ENCODE measurements at places on chromosomes 1 and 21.

GRCh38 chr21:17752171-17752570 is 67.0 kb downstream of the C21orf91 start:
- no peak for DNase-seq

DNA sequence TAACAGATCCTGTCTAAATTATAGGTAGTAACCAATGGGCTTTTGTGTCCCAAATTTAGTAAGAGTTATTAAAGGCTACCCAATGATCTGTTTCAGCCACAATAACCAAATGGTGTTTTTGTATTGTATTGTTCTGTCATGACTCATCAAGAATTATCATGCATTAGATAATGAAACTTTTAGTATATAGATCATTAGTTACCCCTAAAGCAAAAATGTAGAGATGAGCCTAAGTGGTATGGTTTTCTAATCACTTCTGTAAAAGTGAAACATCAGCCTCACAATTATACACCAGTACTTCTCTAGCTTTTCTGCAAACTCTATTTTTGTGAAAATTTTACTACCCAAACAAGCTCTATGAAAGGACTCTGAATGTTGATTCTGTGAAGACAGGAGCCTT is 71.4 kb downstream of the LRRC7 start:
- DNase-seq = no peak

- no peak for DNase-seq
Measured at GRCh38 chr1:17141441-17142197, 22.4 kb upstream of the PADI2 start.

DNA sequence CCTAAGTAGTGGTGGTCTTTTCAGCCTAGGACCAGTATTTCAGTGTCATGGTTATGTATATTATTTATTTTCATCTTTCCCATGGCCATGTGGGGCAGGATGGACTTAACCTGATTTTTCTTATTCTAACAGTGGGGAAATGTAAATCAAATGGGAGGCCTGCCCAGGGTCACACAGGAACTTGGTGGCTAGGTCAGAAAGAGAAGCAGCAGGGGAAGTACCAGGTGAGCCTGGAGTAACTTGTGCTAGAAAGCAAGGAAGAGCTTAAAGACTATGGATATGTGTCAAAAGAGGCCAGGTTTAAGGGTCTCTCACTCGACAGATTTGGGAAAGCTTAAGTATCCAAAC is 936 bp downstream of the ZFP69B start:
- DNase-seq = no peak

DNA sequence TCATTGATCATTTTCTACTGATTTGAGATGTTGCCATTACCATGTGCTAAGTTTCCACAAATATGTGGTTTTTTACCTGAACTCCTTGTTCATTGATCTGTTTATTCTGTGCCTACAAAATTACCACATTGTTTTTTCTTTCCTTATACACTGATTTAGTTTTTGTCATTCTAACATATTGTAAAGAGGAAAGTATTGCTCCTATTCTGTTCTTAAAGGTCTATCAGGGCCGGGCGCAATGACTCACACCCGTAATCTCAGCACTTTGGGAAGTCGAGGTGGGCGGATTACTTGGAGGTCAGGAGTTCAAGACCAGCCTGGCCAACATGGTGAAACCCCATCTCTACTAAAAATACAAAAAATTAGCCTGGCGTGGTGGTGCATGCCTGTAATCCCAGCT is 75.1 kb downstream of the CAMTA1 start:
- peak; percentile 24 for DNase-seq

GRCh38 chr21:15514073-15514946 is 215.5 kb upstream of the USP25 start:
- DNase-seq = no peak

- DNase-seq = no peak
Measured at GRCh38 chr1:204962742-204963632, 80.0 kb upstream of the CNTN2 start.

DNA sequence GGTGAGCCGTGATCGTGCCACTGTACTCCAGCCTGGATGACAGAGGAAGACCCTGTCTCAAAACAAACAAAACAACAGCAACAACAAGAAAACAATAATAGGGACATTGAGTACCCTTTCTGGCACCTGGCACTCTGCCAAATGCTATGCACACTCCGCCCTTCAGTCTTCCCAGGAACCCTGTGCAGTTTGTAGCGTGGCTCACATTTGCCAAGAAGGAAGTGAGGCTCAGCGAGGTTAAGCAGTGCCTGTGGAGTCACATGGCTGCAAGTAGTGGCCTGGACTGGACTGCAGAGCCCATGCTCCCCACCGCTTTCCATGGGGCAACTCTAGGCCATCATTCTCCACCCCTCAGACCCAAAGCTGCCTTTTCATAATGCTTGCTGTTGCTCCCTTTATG is 5.3 kb upstream of the EVA1B start:
- no peak for DNase-seq

- DNase-seq = no peak
Measured at GRCh38 chr1:37238364-37239224, 204.3 kb upstream of the GRIK3 start.
